Activated effector memory CD4-positive, alpha-beta T cell treated with Interleukin-2 at 50 U/mL for 16 hours (primary cell): ENCODE measurements at places on chromosomes 5 and 9.

GRCh38 chr5:78065663-78066062 is 228.8 kb downstream of the AP3B1 start:
- DNase-seq, result no peak

- no peak for DNase-seq
Observed at GRCh38 chr5:116527582-116527981, 47.0 kb downstream of the SEMA6A start.

DNA sequence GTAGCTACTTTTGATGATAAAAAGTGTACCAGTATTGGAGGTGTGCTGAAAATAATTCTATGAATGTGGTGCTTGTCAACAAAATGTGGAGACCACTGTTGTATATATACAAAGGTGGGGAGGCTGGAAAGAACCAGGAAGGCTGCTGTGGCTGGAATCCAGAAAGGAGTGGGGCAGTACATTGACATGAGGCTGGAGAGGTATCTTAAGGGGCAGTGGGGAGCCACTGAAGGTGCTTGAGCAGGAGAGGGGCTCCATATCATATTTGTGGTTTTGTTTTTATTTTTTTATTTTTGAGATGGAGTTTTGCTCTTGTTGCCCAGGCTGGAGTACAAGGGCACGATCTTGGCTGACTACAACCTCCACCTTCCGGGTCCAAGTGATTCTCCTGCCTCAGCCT is 87.9 kb upstream of the NEURL1B start:
- DNase-seq, result no peak

DNA sequence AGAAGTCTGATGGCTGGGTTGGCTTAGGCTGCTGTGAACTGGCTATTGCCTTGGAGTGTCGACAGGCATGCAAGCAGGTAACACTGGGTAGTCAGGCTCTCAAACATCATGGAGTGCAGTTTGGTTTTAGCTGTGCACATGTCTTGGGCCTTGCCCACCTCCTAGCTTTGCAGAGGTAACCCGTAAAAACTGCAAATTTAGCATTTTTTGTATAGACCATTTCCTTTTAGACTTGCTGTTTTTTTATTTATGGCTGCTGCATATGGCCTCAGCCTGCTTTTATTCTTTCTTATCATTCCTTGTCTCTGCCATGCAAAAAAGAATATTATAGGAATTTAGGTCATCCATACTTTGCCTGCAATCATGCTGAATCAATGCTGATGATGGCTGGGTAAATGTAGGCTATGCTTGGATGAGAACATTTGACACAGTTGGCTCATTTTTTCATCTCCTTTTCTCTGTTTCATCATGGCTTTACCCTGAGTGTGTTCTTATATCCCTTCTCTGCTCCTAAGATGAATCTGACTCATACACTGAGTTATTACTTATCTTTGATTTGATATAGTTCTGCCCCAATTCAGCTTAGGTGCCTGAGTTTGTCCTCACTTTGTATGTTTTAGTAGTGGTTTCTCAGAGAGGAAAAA is 27.2 kb downstream of the RECK start:
- no peak for DNase-seq

GRCh38 chr5:82662340-82662739 is 384.2 kb upstream of the RPS23 start:
- no peak for DNase-seq

- DNase-seq, result no peak
Observed at GRCh38 chr9:120441426-120442307, 138.3 kb downstream of the CDK5RAP2 start.

- no peak for DNase-seq
Observed at GRCh38 chr5:176438959-176439757, 9.0 kb upstream of the FAF2 start.

GRCh38 chr9:126154869-126155268 is 171.8 kb upstream of the MVB12B start:
- no peak for DNase-seq

GRCh38 chr9:38662763-38663593 is 42.6 kb upstream of the ANKRD18A start:
- DNase-seq, result no peak

DNA sequence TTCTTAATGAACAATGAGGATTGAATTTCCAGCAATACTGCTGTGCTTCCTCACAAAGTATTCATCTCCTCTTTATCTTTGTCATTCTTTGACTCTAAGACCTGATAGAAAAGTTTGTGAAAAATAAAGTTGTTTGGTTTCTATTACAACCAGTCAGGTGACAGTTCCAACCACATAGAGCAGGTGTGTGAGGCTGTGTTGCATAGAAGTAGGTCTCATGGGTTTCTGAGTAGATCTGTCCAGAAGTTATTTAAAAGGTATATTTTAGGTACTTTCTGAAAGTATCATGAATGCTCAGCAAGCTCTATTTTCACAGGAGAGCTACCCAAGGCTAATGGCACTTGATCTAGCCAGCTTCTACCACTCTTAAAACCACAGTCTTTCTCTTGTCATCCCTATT is 637.0 kb downstream of the DNAH5 start:
- DNase-seq, result no peak

DNA sequence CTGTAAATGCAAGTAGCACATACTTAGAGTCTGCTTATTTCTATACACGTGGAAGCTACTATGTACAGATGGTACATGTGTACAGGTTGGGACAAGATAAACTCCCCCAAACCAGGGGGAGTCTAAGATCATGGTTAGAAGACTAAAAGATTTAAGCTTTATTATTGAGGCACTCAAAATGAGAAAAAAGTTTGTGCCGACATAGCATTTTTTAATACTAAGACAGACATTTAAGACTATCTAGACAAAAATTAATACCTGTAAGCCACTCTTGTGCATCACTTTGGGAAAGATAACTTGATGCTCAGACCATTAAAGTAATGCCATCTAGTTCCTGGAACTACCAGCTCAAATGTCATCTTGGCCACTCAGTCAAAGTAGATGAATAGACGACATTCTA is 279.4 kb downstream of the ARL15 start:
- no peak for DNase-seq

- DNase-seq, result no peak
Observed at GRCh38 chr5:115985802-115986757, 23.8 kb downstream of the LVRN start.

DNA sequence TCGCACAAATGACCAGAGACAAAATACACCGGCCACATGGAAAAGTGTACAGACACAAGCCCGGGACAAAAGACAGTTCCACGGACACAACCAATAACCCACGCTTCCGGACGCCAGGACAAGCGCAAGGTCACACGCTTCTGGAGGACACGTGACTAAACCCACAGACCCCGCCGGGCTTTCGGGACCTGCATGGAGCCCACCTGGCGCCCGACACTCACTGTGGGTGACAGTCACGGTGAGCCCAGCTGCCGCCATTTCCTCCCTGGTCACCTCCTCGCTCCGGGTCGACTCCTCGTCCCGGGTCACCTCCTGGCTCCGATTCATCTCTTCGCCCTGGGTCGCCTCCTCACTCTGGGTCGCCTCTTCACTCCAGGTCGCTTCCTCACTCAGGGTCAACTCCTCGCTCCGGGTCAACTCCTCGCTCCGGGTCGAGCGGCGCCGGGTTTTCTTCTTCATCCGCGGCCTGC is 470 bp downstream of the BAG1 start:
- DNase-seq, result peak; percentile 13

DNA sequence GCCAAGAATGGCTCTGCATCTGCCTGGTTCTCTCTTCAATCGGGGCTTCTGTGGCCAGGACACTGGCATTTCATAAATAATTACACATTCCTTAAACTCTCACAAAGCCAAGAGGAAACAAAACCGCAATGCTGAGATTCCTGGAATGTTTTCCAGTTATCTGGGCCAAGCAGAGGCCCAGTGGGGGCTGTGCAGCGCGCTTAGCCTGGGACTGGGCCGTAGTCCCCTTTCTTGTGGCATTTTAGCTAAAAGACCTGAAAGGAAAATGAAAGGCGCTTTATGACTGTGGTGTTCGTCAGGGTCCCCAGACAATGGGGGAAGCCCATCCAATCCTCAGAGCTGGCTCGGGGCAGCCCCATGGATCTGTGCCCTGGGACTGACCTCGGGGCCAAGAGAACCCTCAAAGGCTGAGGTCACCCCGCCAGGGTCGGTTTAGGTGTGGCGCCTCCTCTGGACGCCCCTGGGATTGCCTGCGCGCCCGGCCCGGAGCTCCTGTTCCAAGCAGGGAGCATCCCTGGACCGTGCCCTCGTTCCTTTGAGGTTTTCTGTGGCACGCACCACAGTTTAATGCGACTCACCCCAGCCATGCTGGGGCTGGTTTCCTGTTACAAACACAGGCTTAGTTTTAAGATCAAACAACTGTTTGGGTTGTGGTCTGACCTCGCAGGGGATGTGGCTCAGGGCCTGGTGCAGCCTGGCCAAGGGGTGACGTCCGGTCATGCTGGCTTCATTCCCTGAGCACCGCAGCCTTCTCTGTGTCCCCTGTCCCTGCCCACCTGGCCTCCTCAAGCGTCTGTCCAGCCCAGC is 51.5 kb upstream of the NKD2 start:
- DNase-seq, result no peak

- no peak for DNase-seq
Observed at GRCh38 chr5:175800656-175801081, 70.7 kb upstream of the CPLX2 start.

GRCh38 chr5:181133610-181134231 is 2.8 kb upstream of the OR2V1 start:
- DNase-seq, result no peak

DNA sequence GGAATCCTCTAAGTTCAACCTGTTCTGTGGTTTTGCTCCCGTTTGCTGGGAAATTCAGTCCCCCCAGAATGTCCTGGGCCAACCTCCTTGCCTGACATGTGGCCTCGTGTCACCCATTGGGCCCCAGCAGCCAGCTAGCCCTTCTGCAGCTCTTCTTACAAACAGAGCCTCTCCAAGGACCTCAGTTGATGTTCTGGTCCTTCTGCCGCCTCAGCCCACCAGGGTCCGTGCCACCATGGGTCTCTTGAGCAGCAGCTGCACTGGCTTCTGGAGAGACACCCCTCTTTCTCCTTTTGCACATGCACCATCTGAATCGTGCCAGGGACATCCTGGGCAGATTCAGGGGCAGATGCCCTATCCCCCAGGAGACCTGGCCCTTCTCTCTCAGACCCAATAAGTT is 85.0 kb downstream of the LMX1B start:
- DNase-seq, result no peak

DNA sequence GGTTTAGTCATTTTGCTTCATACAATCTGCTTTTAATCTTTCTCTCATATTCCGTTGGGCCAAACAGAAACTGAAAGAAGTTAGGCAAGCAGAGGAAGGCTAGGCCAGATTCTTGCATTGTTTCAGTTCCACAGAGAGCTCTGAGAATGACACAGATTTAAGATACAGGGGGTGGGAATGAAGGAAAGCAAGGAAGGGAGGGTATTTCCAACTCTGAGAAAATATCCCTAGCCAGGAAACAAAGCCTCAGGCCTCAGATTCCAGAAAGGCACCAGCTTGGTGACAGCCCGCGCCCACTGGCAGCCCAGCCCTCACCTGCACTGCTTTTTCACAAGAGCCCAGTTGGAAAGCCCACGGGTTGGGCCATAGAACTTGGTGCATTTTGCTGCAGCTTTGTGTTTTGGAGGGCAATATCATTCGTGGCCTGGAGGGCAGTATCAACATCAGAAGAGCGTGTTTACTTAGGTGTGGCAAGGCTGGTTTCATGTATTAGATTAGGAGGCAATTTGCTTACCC is 63.5 kb downstream of the ENC1 start:
- no peak for DNase-seq

DNA sequence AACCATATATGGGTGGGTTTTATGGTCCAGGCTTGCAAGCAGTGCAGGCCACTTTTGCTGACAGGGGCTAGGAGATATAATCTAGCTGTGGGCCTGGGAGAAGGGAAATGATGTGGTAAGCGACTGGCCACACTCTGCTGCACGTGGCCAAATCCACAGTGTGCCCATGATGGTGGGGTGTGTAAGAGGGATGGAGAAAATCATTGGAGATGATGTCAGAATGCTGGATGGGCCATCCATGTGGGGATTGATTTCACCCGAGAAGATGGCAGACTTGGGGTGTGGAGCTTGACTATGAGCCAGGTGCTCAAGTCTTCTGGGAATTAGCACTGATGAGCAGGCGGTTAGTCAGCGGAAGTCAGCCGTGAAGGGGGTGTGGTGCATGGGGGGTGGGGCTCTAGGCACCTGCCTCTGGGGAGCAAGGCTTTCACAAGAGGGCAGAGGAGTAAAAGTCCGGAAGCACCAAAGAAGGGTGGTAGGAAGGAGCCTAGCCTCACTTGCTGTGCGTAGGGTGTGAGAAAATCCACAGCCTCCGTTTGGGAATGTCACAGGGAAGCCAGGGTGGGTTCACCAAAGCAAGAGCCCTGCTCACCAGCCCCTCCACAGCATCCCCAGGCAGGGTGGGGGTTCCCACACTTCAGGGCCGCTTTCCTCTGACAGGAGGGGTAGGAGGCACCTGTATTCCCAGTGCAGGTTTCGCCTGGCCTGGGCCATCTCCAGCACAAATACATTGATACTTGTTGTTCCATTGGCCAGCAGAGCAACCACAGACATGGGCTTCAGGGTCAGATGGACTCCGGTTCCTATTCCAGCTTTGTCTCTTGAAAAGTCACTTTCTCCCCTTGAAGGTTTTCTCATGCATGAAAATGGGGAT is 44.5 kb upstream of the ANGPTL2 start:
- no peak for DNase-seq

- no peak for DNase-seq
Observed at GRCh38 chr5:143601917-143602333, 198.4 kb upstream of the NR3C1 start.

DNA sequence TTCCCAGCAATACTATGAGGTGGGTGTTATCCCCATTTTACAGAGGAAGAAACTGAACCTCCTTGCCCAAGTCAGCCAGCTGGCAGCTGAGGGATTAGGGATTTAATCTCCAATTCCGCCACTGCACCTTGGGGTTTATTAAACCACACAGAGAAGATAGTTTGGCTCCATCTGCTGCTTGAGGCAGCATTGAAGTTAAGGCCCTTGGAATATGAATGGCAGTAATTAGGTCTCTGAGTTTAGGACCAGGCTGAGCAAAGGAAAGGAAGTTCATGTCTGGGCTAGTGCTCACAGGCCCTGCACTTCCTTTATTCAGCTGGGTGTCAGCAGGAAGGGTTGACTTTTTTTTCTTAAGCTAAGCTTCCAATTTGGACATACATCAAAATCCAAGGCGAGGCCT is 86.9 kb upstream of the GDNF start:
- DNase-seq, result no peak

GRCh38 chr9:93636172-93636661 is 59.8 kb downstream of the PHF2 start:
- DNase-seq, result no peak

DNA sequence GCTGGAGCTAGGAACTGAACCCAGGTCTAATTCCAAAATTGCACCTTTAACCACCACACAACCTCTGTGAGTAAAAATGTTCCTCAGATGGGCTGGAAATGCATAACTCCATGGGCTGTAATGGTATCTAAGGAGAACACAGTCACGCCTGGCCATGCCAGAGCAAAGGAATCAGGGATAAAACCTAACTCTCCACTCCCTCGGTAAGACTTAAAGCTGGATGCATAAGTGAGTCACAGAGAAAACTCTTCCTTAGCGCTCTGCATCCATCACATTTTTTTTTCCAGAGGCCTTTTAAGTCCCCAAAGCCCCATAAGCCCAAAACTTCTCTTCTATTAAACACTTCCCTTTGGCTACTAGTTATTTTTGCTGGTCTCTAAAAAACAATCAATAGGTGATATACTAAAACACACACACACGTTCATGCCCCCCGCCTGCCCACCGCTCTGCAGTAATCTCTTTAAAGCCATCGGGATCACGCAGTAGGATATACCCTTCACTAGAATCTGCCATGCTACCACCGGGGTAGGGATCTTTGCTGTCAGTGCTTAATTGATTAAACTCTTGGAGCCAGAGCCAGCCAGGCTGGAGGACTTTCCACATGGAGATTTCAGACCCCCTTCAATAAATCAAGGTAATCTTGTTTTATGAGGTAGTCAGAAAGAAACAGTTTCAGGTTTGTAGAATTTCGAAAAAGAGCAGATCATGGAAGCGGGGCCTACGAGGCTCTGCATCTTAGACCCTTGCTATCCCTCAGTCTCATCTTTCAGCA is 212.9 kb downstream of the MAPKAP1 start:
- DNase-seq, result no peak
